ENCODE measurements at places on chromosomes 16 and 17. TPM values are rescaled to one million over a fixed set of nuclear protein-coding genes. Genes with fewer than 3 reads are reported as not detected.

Gene CDH16
- polyA plus RNA-seq: not detected

Gene TBX4
- polyA plus RNA-seq: 93.9 TPM

Gene PRCD
- polyA plus RNA-seq: 0.72 TPM

Gene PPP1R27
- polyA plus RNA-seq: not detected

Gene RMI2
- polyA plus RNA-seq: 12.6 TPM

Gene TBX21
- polyA plus RNA-seq: not detected

Gene ITGAE
- 76.6 TPM for polyA plus RNA-seq

Gene MT1F
- 3.2 TPM for polyA plus RNA-seq

Gene SMIM5
- 0.05 TPM for polyA plus RNA-seq

Gene NOTUM
- 0.02 TPM for polyA plus RNA-seq

Gene OTOP3
- not detected for polyA plus RNA-seq

Gene CA7
- not detected for polyA plus RNA-seq

Gene PDE6G
- 0.64 TPM for polyA plus RNA-seq

Gene KRT33A
- polyA plus RNA-seq: not detected

Gene COX10
- 12.5 TPM for polyA plus RNA-seq

All from fibroblast of lung (primary cell).